HepG2 (cell line): ENCODE measurements at places on chromosomes 11 and 22. TPM values are rescaled to one million over a fixed set of nuclear protein-coding genes. Genes with fewer than 3 reads are reported as not detected.

GRCh38 chr11:57244911-57245310 lies 7.9 kb upstream of the APLNR start:
- DNase-seq: no peak

The SART1 gene
- 18.1 and 22.5 TPM in 2 replicates for total RNA-seq

DNA sequence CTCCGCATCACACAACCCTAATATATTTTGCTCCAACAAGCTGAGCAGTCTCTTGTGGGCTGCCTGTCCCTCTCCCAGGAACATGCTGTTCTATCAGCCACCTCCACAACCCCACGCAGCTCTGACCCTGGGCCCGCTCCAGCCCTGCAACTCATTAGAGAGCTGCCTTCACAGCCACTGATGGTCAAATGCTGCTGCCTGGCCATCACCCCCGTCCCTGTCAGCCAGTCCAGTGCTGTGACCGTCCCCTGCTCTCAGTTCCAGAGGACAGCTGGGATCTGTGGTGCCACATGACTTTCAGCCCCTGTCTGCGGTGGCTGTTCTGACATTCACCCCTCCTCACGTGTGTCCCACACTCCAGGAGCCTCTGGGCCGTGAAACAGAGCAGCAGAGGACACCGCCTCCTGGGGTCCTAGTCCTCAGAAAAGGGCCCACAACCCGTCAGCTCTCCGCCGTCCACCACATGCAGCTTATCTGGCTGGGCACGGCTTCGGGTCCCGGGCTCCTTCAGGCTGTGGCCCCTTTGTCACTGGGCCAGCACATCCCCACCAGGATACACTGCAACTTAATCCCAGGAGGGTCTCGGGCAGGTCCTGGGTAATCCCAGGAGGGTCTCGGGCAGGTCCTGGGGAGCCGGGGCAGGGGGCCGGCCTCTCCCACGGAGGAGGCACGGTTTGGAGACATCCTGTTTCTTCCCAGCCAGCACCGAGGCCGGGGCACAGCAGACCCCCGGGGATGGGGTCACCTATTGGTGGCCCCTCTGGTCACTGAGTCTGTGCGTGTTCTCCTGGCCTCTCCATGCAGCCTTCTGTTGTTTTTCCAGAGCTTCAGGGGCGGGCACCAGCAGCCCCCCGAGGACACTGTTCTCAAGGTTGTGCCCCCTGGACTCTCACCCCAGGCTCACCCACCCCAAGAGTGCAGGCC lies 15.1 kb downstream of the CRELD2 start:
- no peak for DNase-seq

DNA sequence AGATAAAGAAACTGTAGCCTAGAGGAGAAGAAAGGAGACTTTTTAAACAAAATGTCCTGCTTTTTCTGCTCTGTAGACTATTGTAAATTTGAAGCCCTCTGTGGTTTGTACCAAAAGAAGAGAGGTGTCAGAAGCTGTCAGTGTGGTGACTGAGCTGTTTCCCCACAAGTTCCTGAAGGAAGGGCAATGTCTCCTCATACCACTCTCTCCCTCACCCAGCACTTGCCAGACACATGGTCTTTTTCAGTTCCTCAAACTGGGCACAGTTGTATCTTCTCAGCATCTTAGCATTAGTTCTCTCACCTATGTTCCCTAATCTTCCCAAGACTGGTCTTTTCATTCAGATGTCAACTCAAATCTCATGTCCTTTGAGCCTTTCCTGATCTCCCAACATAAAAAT lies 4.3 kb downstream of the BCO2 start:
- DNase-seq: no peak

The DBX1 gene
- total RNA-seq: not detected in 2 replicates

The GP1BB gene
- not detected in 2 replicates for total RNA-seq

DNA sequence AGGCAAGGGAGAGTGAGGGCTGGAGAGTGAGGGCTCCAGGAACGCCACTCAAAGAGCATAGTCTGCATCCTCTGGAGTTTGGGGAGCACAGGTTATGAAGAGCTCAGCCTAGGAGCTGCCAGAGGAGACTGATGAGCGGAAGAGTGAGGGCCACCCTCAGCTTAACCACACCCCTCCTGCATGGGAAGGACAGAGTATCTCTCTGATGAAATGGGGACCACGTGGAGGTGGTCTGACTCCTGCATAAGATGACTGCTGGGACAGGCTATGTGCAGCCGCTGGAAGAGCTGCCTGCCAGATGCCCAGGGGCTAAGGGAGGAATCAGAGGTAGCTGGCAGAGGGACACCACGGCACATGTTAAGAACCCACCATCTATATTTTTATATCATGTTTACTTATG lies 162.9 kb upstream of the POU2AF2 start:
- DNase-seq: no peak

DNA sequence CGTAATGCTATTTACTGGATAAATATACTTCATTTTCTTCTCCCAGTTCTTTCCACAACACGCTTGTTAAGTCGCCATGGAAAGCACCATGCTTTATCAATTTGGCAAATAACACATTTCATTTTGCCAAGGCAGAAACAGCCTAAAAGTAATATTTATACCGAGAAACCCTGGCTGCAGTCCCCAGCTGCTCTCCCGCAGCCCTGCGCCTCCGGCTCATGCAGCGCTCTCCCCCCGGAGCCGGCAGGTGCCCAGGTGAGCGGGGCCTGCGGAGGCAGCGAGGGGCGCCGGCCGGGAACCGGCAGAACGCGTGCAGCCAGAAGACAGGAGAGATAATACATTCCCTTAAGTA lies 681 bp upstream of the ARHGEF12 start:
- DNase-seq: no peak

DNA sequence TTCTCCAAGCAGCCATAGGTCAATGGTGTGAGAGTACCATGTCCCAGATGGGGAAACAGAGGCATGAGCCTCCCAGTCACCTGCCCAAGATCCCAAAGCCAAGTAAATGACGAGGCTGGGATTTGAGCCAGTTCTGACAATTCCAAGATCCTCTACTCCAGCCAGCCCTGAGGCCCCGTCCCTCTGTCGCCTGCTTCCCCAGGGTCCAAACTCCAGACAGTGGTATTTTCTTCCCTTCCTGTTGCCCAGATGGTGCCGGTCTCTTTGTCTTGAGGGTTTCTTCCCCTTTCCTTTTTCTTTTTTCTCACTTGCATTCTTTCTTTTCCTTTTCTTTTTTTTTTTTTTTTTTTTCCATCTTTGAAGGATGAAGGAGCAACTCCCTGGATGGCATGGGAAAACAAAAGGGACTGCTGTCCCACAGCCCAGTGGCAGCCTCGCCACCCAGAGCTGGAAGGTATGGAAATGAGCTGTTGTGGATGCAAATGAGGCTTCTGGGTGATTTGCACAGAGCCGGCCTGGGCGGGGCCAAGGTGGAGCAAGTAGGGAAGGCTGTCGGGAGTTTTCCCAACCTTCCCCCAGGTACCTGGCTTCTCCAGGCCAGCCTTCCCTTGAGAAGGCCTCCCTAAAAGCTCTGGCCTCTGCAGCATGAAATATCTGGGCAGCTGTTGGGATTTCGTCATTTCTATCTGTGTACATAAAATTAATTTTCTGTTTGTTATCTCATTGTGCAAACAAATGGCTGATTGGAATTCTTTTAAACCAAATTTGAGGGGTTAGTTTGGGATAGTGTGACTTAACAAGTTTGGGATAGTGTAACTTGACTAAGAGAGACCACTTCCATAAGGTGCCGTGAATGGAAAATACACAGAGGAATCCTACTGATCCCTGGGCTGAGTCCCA lies 146.8 kb downstream of the MN1 start:
- DNase-seq: no peak

The NDUFV1 gene
- 137 and 140 TPM in 2 replicates for total RNA-seq

GRCh38 chr11:48025293-48025983 lies 45.1 kb downstream of the PTPRJ start:
- DNase-seq: no peak

DNA sequence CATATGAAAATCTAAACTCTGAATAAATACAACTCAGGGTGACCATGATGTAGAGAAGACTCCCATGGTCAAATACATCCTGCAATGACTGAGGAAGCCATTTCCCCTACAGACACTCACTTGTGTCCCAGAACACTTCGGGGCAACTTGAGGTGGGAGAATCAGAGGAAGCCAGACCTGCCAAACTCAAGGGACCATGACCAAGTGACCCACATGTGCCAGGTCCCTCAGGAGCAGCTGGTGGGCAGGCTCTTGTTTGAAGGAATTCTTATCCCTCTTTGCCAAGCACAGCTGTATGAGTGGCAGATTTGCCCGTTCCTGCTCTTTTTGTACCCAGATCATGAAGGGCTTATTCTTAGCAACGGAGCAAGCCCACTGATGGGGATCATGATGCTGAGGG lies 17.8 kb downstream of the SPATA19 start:
- no peak for DNase-seq

The SGSM1 gene
- total RNA-seq: not detected in 2 replicates

DNA sequence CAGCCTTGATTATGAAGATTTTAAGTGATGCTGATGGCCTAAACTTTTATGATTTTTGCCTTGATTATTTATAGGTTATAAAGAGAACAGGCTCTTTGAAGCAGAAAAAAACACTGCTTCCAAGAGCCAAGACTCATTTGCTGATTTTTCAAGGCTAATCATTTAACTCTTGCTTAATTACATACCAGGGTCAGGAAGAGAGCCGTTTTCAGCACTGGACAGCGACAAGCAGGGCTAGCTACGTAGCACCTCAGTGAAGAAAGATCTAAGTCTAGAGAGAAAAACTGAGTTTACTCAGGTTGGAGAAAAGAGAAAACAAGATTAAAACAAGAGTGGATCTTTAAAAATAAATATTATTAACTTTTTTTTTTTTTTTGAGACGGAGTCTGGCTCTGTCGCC lies 615.4 kb upstream of the B3GAT1 start:
- DNase-seq: peak; percentile 12

GRCh38 chr11:81241672-81242275 lies 1491.9 kb downstream of the FAM181B start:
- DNase-seq: no peak

GRCh38 chr11:110867951-110868350 lies 155.7 kb upstream of the ARHGAP20 start:
- no peak for DNase-seq

GRCh38 chr11:59755701-59756557 lies 753 bp downstream of the STX3 start:
- peak; percentile 56 for DNase-seq

The SLC22A9 gene
- total RNA-seq: 1.9 and 4.0 TPM in 2 replicates

The CRYAB gene
- 0.55 and 0.69 TPM in 2 replicates for total RNA-seq

DNA sequence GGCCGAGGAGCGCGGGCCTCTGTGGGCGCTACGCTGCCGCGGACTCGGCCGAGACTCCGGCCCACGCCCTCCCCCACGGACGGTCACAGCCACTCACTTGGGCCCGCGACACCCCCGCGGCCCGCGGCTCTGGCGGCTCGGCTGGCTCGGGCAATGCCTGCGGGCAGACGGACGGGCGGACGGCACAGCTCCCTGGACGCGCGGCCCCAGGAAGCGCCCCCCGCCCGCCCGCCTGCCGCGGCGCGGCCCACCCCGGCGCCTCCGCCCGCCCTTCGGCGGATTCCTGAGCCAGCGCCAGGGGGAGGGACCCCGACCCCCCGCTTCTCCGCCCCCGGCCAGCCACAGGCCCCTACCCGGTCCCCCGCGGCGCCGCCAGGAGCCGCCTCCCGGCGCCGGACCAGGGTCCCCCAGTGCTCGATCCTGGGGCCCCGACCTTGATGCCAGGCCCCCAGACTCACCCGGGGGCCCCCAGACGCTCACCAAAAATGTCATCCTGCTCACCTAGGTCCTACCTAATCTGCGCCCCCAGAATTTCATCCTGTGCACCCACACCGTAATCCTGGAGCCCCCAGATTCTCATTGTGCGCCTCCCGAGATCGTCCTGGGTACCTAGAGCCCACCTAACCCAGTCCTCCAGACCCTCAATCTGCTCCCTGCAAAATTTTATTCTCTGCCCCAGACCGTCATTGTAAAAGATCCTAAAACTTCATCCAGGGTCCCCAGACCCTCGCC lies at the start of gene EFEMP2:
Gene EFEMP2, minus strand, starts transcription at position 215 of the 732 bp plus-strand sequence. CDS start 446 bp downstream, outside the sequence.
- DNase-seq: no peak

- DNase-seq: peak; percentile 82
These were observed 23.6 kb upstream of the RNASEH2C start for GRCh38 chr11:65744026-65744698.

DNA sequence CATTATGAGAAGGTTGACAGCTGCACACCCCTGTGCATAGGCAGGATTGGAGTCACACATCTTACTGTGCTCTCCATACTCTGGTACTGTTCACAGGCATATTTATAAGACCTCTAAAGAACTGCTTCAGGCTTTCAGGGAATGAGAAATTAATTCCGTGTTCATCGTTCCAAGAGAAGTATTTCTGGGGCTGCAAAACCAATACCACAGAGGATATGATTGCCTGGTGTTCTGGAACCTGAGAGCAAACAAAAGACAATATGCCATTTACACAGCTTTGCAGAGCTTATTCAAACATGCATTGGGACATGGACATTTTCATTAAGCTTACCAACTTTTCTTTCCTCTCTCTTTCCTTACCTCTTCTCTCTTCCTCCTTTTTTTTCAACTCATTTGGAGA lies 388.7 kb downstream of the NTM start:
- DNase-seq: no peak

DNA sequence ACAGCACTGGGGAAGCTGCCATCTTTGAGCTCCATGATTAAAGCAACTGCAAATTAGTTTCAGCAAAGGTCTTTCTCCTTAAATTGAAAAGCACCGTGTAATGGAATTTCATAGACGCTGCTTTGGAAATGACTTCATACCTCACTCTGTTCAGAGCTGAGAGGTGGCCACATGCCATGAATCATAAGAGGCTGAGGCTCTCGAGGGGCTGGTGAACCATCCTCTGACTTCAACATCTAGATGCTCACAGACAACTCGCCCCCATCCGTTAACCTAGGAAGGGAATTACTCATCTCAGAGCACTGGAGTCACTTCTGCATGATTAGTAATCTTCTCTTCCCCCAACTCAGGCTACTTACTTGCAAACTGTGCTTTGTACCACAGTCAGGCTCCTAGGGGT lies 122.3 kb downstream of the RCN1 start:
- DNase-seq: no peak

GRCh38 chr11:120674542-120674941 lies 163.0 kb downstream of the GRIK4 start:
- DNase-seq: peak; percentile 94

- DNase-seq: no peak
These were observed 170.7 kb downstream of the CTTN start for GRCh38 chr11:70568814-70569617.

- no peak for DNase-seq
These were observed 17.9 kb downstream of the BPIFC start for GRCh38 chr22:32446321-32446720.

- no peak for DNase-seq
These were observed 1217.9 kb downstream of the LRRC4C start for GRCh38 chr11:40241524-40242051.

The GSTP1 gene
- not detected in 2 replicates for total RNA-seq

- DNase-seq: no peak
These were observed 2.9 kb downstream of the PIK3IP1 start for GRCh38 chr22:31289344-31289743.

The POU2AF3 gene
- total RNA-seq: 4.9 and 7.8 TPM in 2 replicates

DNA sequence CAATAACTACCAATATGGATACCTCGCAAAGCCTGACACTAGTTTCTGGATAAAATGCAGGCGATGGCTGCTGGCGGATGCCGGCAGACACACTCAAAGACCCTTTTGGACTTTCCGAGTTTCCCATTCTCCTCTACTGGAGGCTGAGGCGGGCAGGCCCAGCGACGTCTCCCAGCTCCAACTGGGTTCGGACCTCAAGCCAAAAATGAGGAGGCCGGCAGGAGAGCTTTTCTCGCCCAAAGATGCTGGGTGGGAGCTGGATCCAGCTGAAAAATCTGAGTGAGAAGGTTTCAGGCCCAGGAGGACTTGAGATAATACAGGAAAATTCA lies 428 bp upstream of the FEZ1 start:
- no peak for DNase-seq
